ENCODE measurements at places on chromosomes 13 and 19.

GRCh38 chr19:49889687-49890348 lies 6.9 kb downstream of the IL4I1 start:
- DNase-seq = peak; percentile 64

DNA sequence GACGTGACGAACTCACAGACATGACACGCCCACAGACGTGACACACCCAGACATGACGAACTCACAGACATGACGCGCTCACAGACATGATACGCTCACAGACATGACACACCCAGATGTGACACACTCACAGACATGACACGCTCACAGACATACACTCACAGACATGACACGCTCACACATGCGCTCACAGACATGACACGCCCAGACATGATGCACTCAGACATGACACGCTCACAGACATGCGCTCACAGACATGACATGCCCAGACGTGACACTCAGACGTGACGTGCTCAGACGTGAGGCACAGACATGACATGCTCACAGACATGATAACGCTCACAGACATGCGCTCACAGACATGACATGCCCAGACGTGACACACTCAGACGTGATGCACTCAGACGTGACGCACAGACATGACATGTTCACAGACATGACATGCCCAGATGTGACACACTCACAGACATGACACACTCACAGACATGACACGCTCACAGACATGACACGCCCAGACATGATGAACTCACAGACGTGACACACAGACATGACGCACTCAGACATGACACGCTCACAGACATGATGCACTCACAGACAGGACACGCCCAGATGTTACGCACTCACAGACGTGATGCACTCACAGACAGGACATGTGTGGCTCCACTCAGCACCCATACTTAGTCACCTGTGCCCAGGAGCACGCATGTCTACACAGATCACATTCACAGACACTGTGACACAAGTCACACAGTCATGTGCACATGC lies 8.1 kb downstream of the ERFL start:
- no peak for DNase-seq

DNA sequence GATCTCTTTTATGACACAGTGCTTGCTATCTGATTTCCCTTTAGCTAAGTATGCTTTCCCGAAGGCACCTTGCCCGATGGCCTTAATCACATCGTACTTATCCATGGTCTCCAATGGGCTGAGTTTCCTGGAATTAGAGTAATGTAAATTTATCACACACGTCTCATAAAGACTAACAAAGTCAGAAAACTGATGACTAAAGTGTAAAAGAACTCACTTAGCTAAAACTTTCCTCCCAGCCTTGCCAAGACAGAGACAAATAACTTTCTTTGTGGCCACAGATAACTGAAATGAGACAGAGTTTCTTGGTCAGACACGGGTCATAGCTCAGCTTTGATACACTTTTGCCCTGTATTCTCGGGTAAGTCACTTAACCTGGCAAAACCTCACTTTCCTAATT lies 1.5 kb downstream of the NEK5 start:
- no peak for DNase-seq

DNA sequence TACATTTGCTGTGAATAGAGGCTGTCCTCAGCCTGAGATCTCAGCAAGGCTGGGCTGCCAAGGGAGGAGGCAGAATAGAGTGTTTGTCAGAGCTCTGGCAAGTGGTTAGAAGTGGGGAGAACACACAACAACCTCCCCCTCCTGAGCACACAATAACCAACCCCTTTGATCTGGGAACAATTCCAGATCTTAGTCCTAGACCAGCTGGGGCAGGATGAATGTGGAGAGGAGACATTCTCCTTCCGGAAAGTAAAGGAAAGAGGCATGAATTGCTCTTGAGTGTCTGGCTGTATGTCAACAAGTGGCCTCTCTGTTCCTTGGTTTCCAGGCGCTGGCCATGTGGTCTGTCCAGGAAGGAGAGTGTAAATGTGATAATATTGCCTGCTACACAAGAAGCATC lies 114.9 kb upstream of the TMTC4 start:
- no peak for DNase-seq

- DNase-seq = no peak
Observed at GRCh38 chr19:2048104-2048958, 2.7 kb downstream of the MKNK2 start.

DNA sequence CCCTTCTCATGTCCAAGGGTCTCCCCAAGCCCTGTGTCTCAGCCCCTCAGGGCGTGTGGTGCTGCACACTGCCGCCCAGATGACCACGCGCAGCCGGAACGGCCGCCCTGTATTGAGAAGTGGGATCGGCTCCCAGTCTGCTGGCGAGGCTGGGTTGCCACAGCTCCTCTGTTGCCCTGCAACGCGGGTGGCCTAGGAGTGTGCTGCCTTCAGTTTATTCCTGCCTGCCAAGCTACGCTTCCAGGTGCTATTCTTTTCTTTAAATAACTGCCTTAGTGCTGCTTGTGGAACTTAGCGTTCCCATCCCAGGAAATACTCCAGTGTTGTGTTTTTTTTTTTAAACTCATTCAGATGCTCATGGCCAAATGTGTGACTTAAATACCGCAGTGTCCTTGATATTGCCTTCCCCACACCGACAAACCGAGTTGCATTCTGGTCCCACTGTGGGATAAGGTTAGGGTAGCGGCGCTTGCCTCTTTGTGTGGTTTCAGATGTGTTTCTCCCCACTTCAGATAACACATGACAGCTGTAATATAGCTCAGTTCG lies 16.6 kb downstream of the ACTN4 start:
- no peak for DNase-seq

- DNase-seq = peak; percentile 8
Observed at GRCh38 chr19:35908973-35909683, 1.0 kb upstream of the TYROBP start.

DNA sequence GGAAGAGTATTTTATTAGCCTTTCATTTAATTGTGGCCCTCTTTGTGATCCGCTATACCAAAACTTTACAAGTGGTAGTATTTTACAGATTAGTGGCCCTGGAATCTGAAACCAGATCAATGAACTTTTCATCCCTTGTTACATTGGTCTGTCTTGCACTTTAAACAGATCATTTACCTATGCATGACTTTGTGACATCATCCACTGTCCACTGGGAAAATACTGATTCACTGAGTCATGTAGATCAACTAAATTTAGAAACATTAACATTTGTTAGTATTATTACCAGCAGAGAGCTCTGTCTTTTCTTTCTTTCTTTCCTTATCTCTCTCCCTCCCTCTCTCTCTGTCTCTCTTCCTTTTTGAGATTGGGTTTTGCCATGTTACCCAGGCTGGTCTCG lies 17.5 kb downstream of the PCDH8 start:
- DNase-seq = no peak

DNA sequence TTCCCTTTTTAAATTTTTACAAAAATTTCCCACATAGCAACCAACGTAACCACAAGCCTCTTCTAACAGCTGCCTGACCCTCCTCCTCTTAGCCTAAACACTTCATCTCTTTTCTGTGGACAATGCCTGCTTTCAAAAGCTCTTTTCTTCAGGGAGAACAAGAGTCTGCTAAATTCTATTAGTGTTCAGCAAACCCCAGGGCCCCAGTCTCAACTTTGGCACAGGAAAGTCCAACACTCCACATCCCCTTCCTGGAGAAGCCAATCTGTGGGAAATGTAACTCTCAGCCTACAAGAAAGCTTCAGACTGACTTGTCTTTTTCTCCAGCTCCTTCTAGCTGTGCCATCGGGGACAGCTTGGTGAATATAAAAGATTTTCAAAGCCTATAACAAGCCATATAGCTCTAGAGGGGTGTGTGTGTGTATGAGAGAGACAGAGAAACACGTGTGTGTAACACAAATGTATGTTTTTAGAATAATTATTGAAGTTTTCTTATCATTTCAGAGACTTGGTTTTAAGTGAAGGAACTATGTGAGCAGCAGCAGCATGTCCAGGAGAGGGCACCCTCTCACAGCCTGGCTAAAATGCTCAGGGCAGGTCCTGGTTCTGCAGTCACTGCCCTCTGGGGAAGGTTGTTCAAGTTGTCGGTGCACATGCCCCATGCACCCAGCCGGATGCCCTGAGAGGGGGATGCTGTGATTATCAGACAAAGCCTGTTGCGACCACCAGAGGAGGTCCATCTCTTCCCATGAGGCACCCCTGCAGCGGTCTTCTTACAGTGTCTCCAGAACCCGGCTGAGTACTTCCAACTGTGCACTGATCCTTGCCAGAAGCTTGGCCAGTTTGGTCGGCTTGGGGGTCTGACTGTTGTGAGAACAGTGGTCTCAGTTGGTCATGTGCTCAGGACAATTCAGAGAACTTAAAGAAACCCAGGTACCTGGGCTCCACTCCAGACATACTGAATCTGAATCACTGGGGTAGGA lies 34.4 kb downstream of the CCDC70 start:
- DNase-seq = peak; percentile 60

Data from small intestine (tissue), 16 donors.